Stimulated activated CD8-positive, alpha-beta memory T cell treated with anti-CD3 and anti-CD28 coated beads, Interleukin-15, amount 100 ng/mL, for 24 hours (primary cell): ENCODE measurements at places on chromosomes 1 and 21.

DNA sequence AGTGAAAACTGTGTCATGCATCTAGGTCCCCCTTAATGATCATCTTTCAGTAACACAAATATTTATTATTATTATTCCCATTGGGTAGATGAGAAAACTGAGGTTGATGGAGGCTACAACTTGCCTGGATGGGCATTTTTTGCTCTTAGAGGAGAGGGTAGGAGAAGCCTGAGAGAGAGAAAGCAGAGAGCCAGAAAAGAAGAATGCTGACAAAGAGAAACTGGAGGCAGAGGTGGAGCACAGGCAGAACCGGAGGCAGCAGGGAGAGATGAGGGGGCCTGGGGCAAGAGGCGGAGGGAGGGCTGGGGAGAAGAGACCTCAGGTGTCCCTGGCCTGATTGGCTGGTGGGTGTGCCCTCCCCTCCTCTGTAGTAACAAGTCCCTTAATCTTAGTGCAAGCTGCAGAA lies 4.1 kb downstream of the BLACAT1 start:
- DNase-seq = no peak

DNA sequence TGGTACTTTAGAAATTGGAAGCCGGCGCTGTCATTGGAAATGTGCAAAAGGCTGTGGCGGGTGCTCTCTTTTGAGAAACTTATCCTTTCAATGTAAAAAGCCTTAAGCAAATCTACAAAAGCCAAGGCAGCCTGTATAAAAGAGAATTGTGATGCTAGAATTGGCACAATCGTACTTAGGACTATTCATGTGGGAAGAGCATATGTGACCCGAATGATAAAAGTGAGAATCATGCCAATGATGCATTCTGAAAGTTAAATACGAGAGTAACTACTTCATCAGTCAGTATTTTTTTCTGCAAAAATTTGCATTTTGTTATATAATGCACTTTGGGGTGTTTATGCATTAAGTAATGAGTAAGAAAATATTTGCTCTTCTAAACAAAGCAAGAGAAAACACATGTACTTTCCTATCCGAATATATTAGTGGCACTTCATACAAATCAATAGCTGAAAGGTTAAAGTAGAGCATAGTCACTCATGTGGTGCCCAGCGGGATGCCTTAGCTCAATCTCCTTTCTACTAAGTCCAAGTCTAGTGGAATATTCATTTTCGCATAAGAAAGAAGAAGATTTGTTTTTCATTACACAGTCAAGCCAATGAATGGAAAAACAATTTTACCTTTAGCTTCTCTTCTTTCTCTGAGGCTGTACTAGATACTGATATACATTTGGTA lies 1256.6 kb upstream of the B3GALT2 start:
- no peak for DNase-seq

GRCh38 chr21:46048926-46049889 lies 48.7 kb upstream of the COL6A2 start:
- DNase-seq = no peak

DNA sequence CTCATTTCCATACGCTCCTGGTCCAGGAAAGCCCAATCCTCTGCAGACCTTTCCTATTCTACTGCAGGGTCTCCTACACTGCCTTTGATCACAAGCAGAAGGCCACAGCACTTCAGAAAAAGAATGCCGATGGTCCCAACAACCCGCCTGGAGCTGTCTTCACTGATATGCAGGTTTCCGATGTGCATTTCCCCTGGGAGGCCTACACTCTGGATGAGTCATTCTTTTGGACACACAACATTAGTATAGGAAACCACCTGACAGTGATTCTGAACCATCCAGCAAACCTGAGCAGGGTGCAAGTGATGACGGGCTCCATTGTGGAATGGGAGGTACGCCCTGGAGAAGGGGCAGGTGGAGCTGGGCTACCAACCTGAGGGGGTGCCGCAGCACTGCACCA lies 15.0 kb downstream of the PCAT6 start:
- no peak for DNase-seq

DNA sequence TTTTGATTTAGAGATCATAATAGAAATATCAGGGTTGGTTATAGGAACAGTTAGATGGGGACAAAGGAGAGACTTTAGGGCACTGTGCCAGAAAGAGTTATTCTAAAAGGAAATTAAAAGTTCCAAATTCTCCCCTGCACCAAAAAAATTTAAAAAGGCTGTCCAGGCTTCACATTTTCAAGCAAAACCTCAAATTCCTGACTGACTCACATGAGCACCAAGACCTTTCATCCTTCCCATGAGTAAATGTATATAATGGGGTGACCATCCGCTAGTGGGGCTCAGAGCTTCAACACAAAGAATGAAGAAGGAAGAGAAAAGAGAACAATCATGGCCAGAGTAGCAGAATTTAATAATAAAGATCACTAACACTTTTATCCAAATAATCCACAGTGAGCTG lies 131.6 kb upstream of the MROH9 start:
- no peak for DNase-seq

DNA sequence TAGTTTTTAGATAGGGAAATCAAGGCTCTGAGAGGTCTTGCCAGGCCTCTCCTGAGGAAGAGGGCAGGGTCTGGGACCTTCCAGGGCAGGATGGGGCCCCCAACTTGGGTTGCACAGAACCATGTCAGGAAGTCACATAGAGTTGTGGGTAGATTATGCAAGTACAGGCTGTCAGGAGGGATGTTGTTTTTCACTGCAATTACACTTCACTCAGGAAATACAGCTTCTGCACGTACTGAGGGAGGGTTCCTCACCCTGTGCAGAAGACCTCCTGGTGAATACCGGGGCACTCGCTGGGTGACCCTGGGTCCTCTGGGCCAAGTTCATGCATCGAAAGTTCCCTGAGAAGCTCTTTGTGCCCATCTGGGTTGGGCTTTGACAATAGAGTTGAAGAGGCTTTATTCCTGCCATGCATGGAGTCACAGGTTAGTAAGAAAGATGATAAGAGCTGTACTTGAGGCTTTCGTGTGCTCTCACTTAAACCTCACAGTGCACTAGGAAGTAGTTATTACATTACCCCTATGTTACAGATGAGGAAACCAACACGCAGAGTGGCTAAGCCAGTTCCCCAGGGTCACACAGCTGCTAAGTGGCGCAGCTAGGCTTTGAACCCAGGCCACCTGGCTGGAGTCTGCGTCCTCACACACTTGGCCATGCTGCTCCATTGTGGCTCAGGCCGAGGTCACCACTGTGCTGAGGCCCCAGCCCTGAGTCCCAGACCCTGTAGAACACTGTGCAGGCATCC lies 16.2 kb upstream of the TNFRSF1B start:
- DNase-seq = no peak

GRCh38 chr1:43913051-43913501 lies 20.5 kb upstream of the ARTN start:
- no peak for DNase-seq

GRCh38 chr1:115288591-115289198 lies 49.4 kb downstream of the NGF start:
- DNase-seq = no peak

DNA sequence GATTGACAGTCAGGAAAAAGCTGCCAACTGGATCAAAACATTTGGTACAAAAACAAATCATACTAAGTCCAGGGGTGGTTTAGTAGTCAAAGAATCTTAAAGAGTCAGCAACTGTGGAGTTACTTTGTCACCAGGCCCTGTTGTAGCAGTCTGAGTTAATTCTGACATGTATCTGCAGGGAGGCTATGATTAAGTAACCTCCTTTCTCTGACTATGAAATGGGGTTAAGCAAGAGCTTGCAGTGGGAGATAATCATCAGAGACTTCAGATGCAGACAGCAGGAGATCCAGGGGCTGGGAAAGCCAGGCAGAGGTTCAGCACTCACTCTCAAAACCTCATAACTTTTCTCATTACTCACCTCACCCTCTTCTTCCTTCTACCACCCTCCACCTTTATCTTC lies 99.2 kb upstream of the BTG3 start:
- no peak for DNase-seq

GRCh38 chr1:93821423-93822144 lies 57.4 kb downstream of the DNTTIP2 start:
- no peak for DNase-seq

DNA sequence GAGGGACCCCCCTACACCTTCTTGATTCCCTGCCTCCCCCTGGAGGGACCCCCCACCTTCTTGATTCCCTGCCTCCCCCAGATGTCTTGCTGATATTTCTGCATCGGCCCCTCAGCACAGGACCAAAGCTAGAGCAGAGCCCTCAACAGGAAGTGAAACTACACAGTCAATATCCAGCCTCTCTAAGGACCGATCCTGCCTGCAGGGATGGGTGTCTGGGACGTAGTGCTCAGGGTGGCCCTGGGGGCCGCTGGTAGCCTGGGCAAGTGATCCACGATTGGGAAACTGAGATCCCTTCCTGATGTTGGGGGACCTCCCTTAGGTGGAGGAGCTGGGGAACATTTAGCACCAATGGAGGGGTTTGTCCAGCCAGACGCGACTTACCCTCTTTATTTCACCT lies 3.9 kb upstream of the LEFTY2 start:
- DNase-seq = no peak

DNA sequence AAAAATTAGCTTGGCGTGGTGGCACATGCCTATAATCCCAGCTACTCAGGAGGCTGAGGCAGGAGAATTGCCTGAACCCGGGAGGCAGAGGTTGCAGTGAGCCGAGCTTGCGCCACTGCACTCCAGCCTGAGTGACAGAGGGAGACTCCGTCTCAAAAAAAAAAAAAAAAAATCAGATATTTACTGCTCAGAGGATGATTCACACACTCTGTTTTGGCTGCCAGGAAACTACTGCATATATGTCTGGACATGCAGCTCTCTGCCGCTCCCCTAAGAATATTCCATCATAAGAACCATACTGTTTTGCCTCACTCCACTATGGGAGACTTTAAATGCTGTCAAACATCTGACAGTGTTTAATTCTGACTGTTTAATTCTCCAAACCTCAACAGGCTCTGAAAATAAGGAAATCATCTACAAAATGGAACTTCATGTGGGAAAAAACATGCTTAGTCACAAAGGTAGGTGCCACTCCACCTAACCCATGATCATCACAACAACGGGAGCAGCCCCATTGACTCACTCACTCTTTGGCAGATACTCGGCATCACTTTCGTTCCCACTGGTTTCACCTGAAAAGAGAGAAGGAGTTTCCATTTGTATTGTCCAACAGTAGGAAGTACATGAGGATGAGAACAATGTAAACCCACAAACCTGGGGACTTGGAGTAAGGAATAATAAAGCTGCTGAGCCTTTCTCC lies 29.3 kb upstream of the BCAS2 start:
- DNase-seq = no peak

DNA sequence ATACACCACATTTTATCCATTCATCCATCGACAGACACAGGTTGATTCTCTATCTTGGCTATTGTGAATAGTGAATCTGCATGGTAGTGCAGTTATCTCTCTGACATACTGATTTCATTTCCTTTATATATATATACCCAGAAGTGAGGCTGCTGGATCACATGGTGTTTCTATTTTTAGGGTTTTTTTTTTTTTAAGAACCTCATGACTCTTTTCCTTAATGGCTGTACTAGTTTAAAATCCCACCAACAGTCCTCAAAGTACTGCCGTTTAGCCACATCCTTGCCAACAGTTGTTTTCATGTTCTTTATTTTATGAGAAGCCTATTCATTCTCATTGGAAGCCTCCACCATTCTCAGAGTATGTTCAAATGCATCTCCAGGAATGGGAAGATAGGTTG lies 258.7 kb upstream of the SNX7 start:
- DNase-seq = no peak

- DNase-seq = no peak
These were observed 2.8 kb downstream of the TCEA3 start for GRCh38 chr1:23421753-23422240.

DNA sequence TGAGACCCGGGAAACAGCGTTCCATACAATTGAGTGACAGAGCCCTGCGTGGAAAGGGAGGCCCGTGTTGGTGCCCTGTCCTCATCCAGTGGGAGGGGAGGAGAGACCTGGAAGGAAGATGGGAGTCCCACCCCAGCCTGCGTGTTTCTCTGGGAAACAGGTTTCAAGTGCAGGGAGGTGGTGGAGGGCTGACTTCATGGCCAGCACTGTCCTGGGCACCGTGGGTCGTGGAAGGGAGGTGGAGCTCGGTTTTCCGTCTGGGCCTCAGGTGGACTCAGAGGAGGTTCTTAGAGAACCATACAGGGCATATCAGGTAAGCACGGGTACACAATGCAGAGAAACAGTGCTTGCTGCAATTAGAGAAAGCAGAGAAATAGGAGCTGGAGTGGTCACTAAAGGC lies 222.6 kb downstream of the CAMTA1 start:
- DNase-seq = no peak

DNA sequence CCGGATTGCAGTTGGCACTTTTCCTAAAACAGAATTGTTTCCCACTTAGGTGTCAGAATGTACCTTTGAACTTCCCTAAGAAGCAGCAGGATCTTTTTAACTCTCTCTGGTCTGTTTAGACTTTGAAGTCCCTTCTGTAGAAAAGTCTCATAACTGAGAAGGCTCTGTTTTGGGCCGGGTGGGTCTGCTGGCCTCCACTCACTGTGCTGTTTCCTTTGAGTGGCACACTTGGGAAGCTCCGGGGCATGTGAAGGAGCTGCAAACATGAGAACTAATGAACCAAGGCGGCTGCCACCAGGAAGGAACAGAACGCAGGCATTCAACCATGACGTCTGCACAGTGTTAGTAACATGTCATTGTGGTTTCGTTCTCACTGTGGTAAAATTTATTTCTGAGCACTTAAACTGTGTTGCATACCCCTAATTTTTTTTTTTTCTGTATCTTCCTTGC lies 19.5 kb upstream of the NCMAP start:
- DNase-seq = peak; percentile 35

GRCh38 chr21:45130324-45130774 lies 56.0 kb downstream of the ADARB1 start:
- no peak for DNase-seq

- no peak for DNase-seq
These were observed 33.0 kb upstream of the TTC22 start for GRCh38 chr1:54834007-54834541.
